ENCODE measurements at places on chromosomes 7 and 10.

- DNase-seq, result no peak
Observed at GRCh38 chr7:30797176-30798040, 26.2 kb downstream of the MINDY4 start.

- DNase-seq, result no peak
Observed at GRCh38 chr10:102240467-102241031, 763 bp downstream of the PITX3 start.

- DNase-seq, result no peak
Observed at GRCh38 chr10:110530131-110530831, 32.6 kb downstream of the DUSP5 start.

GRCh38 chr7:97872025-97872669, at the start of gene ASNS:
TSS of gene ASNS (minus strand) at chr7:97872408. CDS start at chr7:97869156, 3,252 bp downstream.
- peak; percentile 82 for DNase-seq

DNA sequence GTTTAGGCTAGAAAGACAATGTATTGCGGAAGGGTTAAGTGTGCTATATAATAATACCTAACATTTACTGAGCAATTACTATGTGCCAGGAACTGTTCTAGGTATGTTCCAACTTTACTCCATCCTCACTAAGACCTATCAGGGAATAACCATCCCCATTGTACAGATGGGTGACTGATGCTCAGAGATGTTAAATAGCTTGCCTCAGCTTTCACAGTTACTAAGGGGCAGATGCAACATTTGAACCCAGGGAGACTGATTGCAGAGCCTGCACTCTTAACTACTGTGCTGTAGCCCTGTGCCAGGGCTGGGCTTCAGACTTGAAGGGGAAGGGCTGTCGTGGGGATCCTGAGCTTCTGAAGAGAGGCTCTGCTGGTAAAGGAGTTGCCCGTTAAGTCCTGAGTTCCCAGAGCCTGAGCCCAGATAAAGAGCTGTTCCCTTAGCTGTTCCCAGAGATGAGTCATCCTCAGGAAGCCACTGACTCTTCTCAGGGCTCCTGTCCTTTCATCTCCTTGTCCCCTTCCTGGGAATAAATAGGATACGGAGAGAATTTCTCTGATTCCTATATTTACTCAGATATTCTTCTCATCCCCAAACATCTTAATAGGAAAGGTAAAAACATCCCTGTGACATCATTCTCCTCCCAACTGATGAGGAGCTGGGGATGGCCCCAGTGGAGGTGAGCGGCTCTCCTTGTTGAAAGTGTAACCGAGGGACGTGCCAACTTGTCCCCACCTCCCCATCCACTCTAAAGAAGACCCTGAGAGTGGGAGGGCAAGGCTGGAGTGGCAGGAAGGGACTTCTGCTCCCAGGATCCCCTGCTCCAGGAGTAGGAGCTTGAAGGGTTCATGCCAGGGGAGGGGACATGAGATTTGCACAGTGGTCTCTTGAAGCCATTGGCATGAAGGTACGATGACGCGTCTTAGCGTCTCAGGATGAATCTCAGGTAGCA, 28.0 kb upstream of the HABP2 start:
- DNase-seq, result no peak

GRCh38 chr10:65394502-65395297, 1531.1 kb upstream of the LRRTM3 start:
- DNase-seq, result no peak

GRCh38 chr7:123665896-123666295, 10.2 kb downstream of the LMOD2 start:
- no peak for DNase-seq

- DNase-seq, result no peak
Observed at GRCh38 chr7:130102588-130102987, 32.3 kb downstream of the KLHDC10 start.

DNA sequence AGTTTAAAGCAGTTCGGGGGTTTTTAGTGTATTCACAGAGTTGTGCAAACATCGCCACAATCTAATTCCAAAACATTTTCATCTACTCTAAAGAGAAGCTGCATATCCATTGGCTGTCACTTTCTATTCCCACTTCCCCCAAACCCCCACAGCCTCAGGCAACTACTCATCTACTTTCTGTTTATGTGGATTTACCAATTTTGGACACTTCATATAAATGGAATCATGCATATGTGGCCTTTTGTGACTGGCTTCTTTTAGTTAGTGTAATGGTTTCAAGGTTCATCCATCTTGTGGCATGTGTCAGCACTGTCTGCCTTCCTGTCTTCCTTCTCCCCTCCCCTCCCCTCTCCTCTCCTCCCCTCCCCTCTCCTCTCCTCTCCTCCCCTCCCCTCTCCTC, 78.5 kb upstream of the FZD1 start:
- DNase-seq, result no peak

GRCh38 chr10:10418387-10418786, 599.3 kb upstream of the CELF2 start:
- no peak for DNase-seq

- DNase-seq, result no peak
Observed at GRCh38 chr7:75599244-75599781, 107.2 kb downstream of the SPDYE5 start.

DNA sequence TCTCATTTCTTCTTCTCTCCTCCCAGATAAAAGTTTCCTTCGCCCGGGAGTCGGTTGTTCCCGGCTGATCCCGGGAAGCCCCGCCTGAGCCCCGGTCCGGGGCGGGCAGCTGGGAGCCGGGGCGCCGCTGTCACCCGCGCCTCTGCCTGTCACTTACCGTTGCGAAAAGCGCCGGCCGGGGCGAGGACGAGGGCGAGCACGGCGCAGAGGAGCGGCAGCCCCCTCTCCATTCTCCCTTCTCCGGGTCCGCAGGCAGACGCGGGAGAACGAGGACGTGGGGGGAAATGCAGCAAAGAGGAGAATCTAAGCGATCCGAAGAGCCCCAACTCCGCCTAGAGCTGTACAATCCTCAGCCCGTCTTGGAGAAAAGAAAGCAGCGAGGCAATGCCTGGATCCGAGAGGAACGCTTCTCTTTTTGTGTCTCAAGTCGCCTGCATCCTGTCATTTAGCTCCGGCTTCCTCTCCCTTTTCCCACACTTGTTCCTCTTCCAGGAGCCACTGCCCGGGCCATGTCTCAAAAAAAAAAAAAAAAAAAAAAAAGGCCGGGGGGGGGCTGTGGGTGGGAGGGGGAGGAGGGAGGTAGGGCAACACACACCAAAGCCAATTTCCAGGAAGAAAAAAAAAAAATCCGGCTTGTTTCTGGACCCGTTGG, at the start of gene NRP1:
NRP1 (minus strand) TSS at position 515 of the 652 bp plus-strand sequence; CDS start at position 230, 285 bp downstream.
- DNase-seq, result no peak

DNA sequence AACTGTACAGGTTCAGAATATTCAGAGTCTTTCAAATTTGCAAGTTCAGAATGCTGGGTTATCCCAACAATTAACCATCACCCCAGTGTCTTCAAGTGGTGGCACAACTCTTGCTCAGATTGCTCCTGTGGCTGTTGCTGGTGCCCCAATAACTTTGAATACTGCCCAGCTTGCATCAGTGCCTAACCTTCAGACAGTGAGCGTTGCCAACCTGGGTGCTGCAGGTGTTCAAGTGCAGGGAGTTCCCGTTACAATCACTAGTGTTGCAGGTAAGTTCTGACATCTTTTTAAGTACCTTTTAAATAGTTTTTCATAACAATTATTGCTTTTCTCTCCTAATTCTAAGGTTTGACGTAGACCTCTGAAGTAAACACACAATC, 2.7 kb downstream of the SP4 start:
- DNase-seq, result no peak

GRCh38 chr7:30917216-30917893, 5.7 kb downstream of the AQP1 start:
- DNase-seq, result no peak

DNA sequence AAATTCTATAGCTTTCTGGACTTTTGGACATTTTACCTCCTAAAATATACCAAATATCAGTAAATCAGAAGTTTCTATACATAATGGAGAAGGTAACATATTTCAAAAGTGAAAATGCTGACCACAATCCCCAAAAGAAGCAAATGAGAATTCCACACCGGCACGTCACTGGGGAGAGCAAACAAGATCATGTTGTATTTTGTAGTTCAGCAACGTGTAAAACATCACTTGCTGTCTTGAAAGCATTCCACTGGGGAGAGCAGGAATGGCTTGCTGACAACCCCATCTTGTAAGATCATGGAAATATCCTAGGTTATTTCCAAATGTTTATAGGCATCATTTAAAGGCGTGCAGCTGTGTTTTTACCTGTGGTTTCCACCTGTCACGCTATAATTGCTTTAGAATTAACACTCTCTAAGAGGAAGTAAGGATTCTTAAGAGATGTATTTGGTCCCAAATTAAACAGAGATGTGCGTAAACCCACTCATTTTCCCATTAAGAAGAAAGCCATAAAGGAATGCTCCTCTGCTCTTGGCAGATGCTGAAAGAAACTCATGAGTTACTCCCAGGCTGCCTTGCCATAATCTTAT, 397.1 kb upstream of the POT1 start:
- DNase-seq, result no peak

GRCh38 chr10:114073395-114074186, 29.9 kb downstream of the ADRB1 start:
- DNase-seq, result peak; percentile 32

GRCh38 chr10:78899996-78900714, 168.6 kb upstream of the ZMIZ1 start:
- DNase-seq, result no peak

GRCh38 chr7:121069346-121070100, 81.0 kb downstream of the CPED1 start:
- DNase-seq, result no peak

DNA sequence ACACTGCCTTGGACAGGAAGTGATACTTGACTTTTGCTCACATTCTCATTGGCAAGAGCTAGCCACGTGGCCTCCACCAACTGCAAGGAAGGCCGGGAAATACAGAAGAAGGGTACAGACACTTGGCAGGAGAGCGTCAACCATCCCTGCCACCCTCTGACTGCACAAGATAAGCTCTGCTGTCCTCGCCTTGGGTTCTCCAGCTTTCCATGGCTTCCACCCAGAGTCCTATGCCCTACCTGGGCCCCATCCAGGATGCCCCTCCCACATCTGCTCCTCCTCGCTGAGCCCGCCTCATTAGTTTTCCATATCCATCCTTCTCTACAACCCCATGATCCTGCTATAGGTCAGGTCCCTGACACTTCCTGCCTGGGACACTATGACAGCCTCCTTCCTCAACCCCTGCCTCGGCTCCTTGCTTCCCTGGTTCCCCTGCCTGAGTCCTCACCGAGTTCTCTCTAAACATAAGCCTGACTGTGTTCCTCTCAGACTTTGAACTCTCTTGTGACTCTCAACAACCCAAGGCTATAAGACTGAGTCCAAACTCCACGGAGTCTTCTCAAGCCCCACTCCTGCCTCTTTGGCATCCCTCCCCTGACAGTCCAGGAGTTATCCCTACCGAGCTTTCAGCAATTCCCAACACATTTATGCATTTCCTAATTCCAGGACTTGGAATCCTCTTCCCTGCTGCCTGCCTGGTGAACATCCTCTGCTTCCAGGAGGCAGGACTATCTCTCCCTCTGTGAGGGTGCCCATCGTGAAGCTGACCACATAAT, 23.2 kb upstream of the GDF10 start:
- DNase-seq, result no peak

GRCh38 chr10:47358457-47358856, 10.3 kb downstream of the RBP3 start:
- no peak for DNase-seq

DNA sequence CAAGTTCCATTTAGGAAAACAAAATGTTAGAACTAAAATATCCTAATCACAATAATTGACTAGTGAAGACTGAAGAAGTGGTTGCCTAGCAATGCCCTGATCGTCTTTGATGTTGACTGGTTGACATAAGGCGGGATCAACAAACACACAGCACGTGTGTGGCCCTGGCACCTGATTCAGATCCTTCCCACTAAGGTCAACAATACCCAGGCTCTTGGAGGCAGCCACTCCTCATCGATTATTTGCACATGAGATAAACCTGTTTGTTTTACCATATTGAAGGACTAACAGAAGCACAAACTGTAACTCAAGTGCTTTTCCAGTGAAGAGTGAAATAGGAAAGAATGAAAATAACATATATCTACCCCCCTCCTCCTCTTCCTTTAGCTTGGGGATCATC, 15.6 kb downstream of the FANK1 start:
- no peak for DNase-seq

DNA sequence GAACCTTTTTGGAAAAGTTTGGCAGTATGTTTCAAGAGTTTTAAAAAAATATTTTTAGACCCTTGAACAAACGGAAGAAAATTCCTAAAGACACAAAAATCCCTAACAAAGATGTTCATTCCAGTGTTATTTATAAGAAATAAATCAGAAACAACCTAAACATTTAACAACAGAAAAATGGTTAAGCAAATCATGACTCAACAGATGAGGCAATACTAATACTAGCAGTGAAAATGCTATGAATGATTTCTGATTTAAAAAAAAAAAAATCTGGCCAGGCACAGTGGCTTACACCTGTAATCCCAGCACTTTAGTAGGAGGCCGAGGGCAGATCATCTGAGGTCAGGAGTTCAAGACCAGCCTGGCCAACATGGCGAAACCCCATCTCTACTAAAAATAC, 61.0 kb downstream of the ARHGAP12 start:
- DNase-seq, result no peak

DNA sequence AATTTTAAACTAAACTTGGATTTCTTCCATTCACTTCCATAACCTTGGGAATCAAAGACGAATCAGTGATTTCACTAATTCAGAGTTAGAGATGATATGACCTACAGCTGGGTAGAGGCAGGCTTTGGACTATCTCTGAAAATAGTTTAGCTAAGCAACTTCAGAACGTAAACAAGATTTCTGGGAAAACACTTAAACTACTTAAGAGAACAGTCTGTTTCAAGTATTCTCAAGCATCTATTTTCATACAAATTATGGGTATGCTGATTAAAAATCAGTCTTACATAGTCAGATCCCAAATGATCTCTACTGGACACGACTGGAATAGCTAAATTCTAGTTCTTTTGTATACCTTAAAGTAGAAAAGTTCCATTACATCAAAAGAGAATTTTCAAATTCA, 179.9 kb downstream of the PLCE1 start:
- no peak for DNase-seq

- no peak for DNase-seq
Observed at GRCh38 chr10:66283874-66284464, 641.9 kb upstream of the LRRTM3 start.

DNA sequence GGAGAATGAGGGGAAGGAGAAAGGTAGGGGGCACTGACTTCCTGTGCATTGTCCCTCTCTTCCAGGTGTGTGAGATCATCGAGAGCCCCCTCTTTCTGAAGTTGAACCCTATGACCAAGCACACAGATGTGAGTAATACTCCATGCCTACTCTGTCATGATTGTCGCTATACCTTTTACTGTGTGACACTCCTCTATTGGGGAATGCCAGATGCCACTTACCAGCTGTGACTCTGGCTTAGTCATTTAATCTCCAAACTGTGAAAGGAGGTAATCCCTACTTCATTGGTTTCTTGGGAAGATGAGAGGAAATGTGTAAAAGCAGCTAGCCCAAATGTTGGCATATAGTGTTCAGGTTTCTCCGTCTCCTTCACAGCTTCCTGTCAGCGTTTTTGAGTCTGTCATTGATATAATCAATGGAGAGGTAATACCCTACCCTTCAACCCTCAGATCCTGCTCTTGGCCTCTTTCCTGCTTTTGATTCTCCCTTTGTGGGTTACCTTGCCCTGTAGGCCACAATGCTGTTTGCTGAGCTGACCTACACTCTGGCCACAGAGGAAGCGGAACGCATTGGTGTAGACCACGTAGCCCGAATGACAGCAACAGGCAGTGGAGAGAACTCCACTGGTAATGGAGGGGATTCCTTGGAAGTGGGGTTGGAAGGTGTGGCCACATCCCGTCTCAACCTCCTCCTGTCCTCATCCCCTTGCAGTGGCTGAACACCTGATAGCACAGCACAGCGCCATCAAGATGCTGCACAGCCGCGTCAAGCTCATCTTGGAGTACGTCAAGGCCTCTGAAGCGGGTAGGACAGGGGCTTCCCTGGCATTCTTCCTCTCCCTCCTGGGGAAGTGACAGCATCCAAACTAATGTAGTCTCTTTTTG, 2.0 kb downstream of the COPS6 start:
- no peak for DNase-seq

All from CD4-positive, alpha-beta T cell treated with Interferon alpha-2 for 1 hour (primary cell).